ENCODE measurements at places on chromosomes 7 and 10.

GRCh38 chr7:129574487-129574886, 37.0 kb upstream of the NRF1 start:
- no peak for DNase-seq

GRCh38 chr7:106563466-106564150, 97.3 kb downstream of the CCDC71L start:
- no peak for DNase-seq

DNA sequence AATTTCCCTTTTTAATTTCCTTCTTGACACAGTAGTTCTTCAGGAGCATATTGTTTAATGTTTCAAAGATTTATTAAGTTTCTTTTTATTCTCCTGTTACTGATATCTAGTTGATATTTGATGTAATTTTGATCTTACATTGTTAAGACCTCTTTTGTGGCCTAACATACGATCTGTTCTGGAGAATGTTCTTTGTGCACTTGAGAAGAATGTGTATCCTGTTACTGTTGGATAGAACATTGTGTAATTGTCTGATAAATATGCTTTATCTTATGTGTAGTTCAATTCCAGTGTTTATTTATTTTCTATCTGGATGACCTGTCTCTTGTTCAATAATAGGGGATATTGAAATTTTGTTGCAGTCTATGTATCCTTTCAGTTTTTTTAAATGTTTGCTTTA, 106.7 kb downstream of the ITGB1 start:
- no peak for DNase-seq

- no peak for DNase-seq
Observed at GRCh38 chr10:129952378-129953118, 11.5 kb downstream of the EBF3 start.

GRCh38 chr10:113788604-113789083, 37.2 kb downstream of the PLEKHS1 start:
- DNase-seq, result no peak

DNA sequence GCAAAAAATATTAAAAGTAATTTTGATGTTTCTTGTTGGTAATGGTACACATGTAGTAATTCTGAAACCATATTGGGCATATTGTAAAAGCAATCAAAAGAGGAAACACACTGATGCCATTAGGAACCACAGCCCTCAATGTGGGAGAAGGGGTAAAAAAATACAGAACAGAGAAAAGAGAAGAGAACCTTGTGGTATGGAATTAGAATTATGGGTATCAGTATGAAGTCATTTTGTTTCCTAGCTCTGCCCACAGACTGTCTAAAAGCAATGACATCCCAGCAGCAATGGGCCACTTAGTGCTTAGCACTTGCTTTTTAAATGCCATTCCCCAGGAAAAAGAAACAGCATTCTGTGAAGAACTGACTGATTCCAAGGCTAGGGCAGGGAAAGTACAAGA, 61.5 kb downstream of the CPVL start:
- DNase-seq, result no peak

DNA sequence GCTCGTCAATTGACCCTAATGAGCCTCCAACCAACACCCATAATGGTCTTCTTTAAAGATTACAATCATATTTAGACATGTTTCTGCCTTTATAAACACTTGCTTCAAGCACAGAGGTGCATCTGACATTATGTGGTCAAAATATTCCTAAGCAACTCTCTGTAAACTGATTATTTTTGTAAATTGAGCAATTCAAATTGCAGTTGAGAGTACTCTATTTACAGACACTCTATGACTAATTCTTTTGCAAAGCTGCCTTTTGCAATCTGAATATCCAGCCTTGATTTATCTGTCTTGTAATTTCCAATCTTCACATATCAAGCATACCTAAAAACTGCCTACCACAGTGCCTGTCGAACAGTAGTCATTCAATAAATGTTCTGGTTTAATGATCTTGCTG, 112.0 kb downstream of the PDE1C start:
- DNase-seq, result no peak

GRCh38 chr10:7234109-7234508, 176.7 kb downstream of the SFMBT2 start:
- no peak for DNase-seq

GRCh38 chr10:119450606-119451299, 91.8 kb downstream of the RGS10 start:
- DNase-seq, result no peak

- DNase-seq, result no peak
Observed at GRCh38 chr7:49344556-49344955, 420.2 kb downstream of the CDC14C start.

DNA sequence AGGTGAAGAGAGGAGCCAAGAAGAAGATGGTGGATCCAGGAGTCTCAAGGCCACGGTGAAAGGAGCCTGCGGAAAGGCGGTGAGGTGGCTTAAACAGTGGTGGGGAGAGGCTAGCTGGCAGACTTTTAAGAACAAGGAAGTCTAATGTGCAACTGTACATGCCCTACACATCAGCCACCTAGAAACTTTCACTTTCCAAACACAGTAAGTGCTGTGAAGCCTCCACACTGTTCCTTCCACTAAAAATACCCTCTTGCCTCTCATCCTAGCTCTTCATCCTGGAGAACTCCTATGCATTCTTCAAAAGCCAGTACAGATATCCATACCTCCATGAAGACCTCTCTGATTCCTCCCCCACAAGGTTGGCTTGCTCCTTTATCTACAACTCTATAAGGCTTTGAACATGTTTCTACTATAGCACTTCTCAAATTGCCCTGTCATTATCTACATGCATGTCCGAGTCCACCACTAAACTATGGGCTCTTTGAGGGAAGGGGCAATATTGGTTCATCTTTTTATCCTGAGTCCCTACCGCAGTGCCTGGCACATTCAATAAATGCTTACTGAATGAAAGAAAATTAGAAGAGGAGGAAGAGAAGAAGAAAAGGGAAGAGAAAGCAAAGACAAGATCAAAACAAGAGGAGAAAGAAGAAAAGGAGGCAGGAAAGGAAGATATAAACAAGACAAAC, 54.2 kb downstream of the DNAJC12 start:
- no peak for DNase-seq

DNA sequence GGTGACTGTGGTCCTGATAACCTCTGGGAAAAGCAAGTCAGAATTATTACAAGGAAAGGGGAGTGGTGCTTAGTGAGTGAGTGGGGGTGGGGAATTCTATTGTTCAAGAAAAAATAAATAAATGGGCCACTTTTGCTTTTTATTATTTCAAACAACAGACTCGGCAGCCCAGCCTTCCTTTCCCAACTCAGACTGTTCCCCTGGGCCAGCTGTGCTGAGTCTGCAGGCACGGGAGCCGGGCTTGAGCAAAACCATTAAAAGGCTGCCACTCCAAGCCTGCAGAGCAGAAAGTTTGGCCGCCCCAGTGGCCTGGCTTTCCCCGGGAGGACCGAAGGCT, 90.0 kb downstream of the PLXNA4 start:
- DNase-seq, result no peak

GRCh38 chr10:86678999-86679792, 10.9 kb downstream of the LDB3 start:
- no peak for DNase-seq

- no peak for DNase-seq
Observed at GRCh38 chr7:69177461-69177861, 420.8 kb upstream of the AUTS2 start.

- no peak for DNase-seq
Observed at GRCh38 chr10:5947471-5948207, 29.7 kb downstream of the IL15RA start.

DNA sequence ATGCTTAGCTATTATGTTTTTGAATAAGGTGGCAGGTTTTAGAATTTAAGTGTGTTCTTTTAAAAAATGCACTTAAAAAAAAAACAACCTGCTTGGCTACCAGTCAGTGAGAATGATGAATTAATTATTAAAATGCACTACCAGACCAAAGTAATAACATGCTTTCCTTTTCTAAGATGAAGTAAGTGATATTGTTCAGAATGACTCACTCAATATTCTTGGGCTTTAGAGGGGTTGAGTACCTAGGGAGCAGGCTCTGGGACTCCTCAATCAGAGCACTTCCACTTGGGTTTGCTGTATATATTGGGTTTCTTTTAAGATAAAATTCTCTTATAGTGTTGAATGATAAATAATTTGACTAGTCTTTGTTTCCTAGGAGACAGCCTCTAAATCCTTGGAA, 8.6 kb downstream of the STAM start:
- DNase-seq, result no peak

- DNase-seq, result peak; percentile 80
Observed at GRCh38 chr10:124717911-124718741, 26.1 kb downstream of the FAM53B start.

DNA sequence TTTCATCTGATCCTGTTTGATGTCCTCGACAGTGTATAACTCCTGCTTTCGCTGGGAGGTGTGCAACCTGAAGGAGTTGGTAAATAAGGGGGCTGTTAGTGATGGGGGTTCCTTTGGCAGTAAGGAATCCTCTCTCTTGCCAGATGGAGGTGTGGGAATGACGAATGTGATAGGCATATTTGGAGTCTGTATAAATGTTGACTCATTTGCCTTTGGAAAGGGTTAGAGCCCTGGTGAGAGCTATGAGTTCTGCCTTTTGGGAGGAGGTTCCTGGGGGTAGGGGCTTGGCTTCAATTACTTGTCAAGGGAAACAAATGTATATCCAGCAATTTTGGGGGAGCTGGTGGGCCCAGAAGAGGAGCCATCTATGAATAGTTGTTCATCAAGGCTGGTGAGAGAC, 11.4 kb upstream of the CHST3 start:
- DNase-seq, result no peak

DNA sequence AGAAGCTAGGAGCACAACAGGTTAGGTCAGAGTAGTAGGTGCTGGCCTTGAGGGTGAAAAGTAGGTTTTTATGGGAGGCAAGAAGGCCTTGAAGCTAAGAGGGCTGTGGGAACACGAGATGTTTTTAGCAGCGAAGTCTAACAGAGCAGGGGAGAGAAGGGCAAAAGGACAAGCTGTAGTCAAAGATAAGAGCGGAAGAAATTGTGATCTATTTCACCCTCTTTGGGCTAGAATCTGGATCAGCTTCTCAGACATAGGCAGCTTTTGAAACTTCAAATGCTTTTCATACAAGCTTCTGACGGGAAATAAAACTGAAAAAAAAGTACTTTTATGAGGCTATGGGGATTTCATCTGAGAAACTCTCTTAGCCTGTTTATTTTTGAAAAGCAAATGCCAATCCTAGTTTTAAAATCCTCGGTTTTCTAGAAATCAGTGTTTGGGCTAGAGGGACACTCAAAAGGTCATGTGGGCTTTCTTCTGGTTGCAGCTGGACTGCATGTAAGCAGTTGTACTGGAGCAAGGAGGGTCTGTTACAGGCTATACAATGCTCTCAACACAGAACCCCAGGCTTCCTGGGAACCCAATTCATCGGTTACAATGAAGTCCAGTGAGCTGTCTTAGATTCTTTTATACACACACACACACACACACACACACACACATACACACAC, 83.6 kb downstream of the RNF216 start:
- no peak for DNase-seq

- no peak for DNase-seq
Observed at GRCh38 chr10:15361131-15361530, 10.0 kb downstream of the FAM171A1 start.

GRCh38 chr10:133309720-133310398, 1.1 kb downstream of the ZNF511 start:
- DNase-seq, result no peak

- DNase-seq, result no peak
Observed at GRCh38 chr7:15684871-15685270, 1.6 kb downstream of the MEOX2 start.

DNA sequence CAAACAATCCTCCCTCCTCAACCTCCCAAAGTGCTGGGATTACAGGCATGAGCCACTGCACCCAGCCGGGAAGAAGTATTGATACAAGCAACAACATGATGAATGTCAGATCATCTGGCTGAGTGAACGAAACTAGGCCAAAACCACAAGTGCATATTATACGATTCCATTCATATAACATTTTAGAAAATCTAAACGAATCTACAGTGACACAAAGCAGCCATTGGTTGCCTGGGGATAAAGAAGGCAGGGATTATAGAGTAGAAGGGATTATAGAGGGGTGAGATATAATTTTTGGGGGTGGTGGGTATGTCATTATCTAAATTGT, 11.5 kb upstream of the RHBDD2 start:
- DNase-seq, result no peak

GRCh38 chr10:4250587-4250887, 465.5 kb upstream of the KLF6 start:
- no peak for DNase-seq

DNA sequence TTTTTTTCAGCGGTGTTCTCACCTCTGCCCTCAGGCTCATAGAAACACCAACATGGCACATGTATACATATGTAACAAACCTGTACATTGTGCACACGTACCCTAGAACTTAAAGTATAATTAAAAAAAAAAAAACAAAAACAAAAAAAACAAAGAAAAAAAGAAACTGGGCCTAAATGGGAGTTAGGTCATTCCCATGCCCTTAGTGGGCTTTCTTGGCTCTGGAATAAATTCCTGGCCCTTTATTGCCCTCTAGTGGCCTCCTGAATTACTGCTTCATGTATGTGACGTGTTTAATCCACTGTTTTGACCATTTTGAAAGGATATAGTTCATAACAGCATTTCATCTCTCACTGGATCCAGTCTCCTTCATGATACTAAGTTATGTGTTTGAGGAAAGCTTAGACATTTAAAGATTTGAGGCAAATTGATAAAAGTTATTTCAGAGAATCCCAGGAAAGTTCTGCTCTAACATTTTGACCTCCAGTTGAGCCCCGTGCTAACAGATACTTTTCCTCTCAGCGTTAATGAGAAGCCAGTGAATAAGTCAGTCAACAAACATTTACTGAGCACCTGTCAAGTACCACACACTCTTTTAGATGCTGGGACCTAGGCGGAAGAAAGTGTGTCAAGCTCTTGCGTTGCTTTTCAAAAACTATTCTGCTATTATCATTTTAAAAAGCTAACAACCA, 54.7 kb upstream of the SYPL1 start:
- no peak for DNase-seq

GRCh38 chr7:112416127-112416526, 34.1 kb upstream of the IFRD1 start:
- DNase-seq, result no peak

GRCh38 chr7:70563960-70564359, 568.0 kb upstream of the GALNT17 start:
- DNase-seq, result no peak

GRCh38 chr10:13349463-13350274, 1.6 kb upstream of the SEPHS1 start:
- no peak for DNase-seq

DNA sequence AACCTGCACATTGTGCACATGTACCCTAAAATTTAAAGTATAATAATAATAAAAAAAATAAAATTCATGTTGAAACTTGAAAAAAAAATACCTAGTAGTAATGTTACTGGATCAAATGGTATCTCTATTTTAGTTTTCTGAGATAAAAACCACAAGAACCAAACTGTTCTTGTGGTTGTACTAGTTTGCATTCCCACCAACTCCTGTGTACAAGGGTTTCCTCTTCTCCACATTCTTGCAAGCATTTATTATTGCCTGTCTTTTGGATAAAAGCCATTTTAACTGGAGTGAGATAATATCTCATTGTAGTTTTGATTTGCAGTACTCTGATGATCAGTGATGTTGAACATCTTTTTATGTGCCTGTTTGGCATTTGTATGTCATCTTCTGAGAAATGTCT, 177.7 kb downstream of the KIF20B start:
- no peak for DNase-seq

Measured in stimulated activated CD4-positive, alpha-beta T cell treated with anti-CD3 and anti-CD28 coated beads, Interleukin-2, amount 100 ng/mL, for 4 hours (primary cell).